T-cell (primary cell): ENCODE measurements at places on chromosomes 6 and 20. TPM values are rescaled to one million over a fixed set of nuclear protein-coding genes. Genes with fewer than 3 reads are reported as not detected.

SNX21 gene
- total RNA-seq: 1.1 TPM

DZANK1 gene
- 2.3 TPM for total RNA-seq

GJA1 gene
- 1.4 TPM for total RNA-seq

OR2B6 gene
- total RNA-seq: not detected

SSTR4 gene
- not detected for total RNA-seq

PRRC2A gene
- 230 TPM for total RNA-seq

- DNase-seq: no peak
Observed at GRCh38 chr6:15265787-15266186, 19.9 kb downstream of the JARID2 start.

DNA sequence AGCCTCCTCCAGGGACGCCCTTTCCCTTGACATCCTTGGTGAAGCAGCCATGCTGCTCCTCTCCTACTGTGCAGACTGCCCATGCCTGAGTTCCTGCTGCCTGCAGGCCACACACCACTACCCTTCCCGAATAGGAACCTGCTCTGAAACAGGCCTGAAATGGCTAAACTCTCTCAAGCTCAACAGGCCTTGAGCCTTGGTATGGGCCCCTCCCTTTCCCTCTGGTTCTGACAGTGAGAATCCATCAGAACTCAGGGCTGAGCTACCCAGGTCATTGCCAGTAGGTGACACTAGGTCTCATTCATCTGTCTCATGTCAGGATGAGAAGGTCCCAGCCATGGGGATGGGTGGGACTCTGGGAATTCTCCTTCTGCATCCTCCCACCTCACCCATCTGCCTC is 25.7 kb downstream of the RAET1L start:
- DNase-seq: no peak

DNA sequence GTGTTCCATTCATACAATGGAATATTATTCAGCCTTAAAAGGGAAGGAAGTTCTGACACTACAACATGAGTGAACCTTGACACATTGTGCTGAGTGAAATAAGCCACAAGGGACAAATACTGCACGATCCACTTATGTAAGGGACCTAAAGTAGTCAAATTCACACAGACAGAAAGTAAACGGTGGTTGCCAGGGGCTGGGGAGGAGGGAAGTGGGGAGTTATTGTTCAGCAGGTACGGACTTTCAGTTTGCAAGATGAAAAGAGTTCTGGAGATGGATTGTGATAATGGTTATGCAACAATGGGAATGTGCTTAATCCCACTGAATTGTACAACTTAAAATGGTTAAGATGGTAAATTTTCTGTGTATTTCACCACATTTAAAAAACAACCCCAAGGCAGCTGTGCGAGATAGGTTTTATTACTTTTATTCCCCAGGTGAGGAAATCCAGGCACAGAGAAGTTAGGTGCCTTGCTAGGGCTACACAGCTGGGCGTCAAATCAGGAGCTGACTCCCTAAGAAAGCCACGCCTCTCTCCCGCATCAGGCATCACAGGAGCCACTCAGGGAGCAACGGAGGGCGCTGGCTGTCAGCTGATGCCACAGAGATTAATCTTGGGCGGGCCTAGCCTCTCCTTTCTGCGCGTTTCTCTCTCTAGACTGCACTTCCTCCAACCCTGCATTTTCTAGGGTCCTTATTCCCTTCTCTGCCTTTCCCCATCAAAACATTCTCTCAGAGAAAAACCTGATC is 9.3 kb upstream of the TRAF3IP2 start:
- DNase-seq: no peak

DNA sequence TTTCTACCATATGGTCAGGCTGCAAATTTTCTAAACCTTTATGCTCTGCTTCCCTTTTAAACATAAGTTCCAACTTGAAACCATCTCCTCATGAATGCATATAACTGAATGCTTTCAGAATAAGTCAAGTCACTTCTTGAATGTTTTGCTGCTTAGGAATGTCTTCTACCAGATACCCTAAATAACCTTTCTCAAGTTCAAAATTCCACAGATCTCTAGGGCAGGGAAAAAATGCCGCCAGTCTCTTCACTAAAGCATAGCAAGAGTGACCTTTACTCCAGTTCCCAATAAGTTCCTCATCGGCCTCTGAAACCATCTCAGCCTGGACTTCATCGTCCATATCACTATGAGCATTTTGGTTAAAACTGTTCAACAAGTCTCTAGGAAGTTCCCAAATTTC is 1011.2 kb upstream of the CITED2 start:
- DNase-seq: no peak

- DNase-seq: no peak
Observed at GRCh38 chr6:109461733-109462526, 6.4 kb upstream of the MICAL1 start.

WFDC10B gene
- not detected for total RNA-seq

FAXC gene
- total RNA-seq: not detected

- no peak for DNase-seq
Observed at GRCh38 chr20:61776491-61777075, 289.1 kb downstream of the TAF4 start.
